ENCODE measurements at places on chromosomes 3 and 15. TPM values are rescaled to one million over a fixed set of nuclear protein-coding genes. Genes with fewer than 3 reads are reported as not detected.

The ZDHHC23 gene
- 0.77 TPM for total RNA-seq

GRCh38 chr3:52315977-52316764, at the start of gene DNAH1:
TSS of gene DNAH1 (plus strand) at chr3:52316319. CDS start at chr3:52322443, 6,124 bp downstream.
- DNase-seq: no peak

GRCh38 chr3:129699199-129699598, 92.7 kb upstream of the PLXND1 start:
- DNase-seq: no peak

DNA sequence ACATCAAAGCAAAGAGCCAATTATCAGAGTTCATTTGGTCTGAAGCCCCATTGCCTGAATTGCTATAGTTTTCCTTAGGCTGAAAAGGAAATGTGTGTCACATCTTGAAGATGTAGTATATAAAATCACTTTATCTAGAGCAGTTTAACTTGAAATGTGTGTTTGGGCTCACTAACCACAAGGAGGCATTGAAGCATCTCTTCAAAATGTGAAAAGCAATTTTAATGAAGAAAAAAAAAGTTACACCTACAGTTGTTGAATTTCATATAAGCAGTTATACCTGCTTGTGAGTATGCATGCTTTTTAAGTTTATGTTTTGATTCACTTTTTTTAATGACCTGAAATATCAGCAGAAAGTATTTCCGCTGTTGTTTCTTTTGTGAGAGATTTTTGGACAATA, 129.3 kb downstream of the IQCH start:
- DNase-seq: peak; percentile 40

DNA sequence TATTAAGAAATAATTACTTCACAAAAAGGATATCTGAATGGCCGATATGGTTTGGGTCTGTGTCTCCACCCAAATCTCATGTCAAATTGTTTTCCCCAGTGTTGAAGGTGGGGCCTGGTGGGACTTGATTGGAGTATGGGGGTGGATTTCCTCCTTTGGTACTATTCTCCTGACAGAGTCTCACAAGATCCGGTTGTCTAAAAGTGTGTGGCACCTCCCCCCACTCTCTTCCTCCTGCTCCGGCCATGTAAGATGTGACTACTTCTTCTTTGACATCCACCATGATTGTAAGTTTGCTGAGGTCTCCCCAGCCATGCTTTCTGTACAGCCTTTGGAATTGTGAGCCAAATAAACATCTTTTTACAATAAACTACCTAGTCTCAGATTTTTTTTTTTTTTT, 34.5 kb downstream of the ZBTB11 start:
- DNase-seq: no peak

- no peak for DNase-seq
These were observed 307.4 kb downstream of the THSD4 start for GRCh38 chr15:71422530-71423259.

DNA sequence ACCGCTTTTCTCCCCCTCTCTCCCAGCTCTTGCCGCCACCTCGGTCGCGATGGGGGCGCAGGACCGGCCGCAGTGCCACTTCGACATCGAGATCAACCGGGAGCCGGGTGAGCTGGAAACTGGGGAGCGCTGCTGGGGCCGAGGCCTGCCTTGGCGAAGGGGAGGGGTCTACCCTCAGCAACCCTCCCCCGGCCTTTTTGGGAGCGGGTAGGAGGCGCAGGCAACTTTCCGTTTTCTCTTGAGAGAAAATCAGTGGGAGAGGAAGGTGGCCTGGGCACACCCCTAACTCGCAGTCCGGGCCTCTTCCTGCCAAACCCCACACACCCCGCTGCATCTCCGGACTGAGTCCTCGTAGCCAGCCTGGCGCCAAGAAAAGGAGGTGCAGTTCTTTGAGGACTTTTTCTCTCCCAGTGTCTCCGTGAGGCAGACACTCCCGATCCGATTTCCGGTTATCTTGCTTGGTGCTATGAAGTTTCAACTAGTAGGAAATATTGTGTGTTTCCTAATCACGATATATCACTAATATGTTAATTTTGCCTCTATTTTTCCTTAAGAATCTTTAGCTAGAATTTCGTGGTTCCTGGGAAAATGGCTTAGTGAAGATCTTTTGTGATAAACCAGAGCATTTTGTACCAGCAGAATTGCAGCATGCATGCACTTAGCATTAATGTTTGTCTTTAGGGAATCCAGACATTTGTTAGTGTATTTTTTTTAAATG, 631 bp downstream of the NKTR start:
- DNase-seq: peak; percentile 61
